NCI-H187 treated with DMSO at 0.1 percent for 48 hours (cell line): ENCODE measurements at places on chromosomes 2 and 18.

DNA sequence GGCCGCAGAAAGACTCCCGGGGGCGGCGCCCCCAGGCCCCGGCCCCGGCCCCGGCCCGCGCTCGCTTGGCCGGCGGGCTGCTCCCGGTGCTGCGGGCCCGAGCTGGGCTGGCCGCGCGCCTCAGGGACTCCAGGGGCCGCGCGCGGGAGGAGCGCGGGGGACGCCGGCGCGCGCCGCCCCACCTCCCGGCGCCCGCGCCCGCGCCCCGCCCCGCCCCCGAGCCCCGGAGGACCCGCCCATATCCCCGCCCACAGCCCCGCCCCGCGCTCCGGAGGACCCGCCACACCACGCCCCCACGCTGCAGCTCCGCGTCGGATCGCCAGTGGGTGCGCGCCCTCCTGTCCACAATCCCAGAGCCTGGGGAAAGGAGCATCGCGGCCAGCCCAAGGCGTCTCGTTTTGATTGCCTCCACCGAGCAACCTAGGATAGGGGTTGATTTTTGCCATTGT, at the start of gene PARD6G:
Gene PARD6G, minus strand, starts transcription at position 122 of the 449 bp plus-strand sequence. CDS start 166 bp downstream, outside the sequence.
- no peak for DNase-seq

GRCh38 chr18:54316071-54316820, 41.4 kb downstream of the STARD6 start:
- no peak for DNase-seq

DNA sequence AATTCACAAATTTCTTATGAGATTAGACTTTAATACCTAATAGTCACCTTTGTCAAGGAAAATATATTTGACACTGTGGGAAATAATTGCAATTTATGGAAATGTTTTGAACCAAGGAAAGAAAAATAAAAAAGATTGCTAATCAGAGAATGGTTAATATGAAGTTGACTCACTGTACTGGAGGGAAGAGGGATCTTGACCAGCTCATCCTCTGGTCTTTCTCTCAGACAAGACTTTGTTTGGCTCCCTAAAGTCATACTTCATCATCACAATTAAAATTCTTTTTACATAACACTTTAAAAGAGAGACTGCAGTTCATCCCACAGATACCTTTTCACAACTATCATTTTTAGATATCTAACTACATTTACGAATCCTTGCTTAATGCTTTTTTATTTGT, 538.5 kb upstream of the ZEB2 start:
- no peak for DNase-seq

GRCh38 chr2:203719456-203720410, 13.3 kb downstream of the CD28 start:
- no peak for DNase-seq
